ENCODE measurements at places on chromosomes 7 and 10.

DNA sequence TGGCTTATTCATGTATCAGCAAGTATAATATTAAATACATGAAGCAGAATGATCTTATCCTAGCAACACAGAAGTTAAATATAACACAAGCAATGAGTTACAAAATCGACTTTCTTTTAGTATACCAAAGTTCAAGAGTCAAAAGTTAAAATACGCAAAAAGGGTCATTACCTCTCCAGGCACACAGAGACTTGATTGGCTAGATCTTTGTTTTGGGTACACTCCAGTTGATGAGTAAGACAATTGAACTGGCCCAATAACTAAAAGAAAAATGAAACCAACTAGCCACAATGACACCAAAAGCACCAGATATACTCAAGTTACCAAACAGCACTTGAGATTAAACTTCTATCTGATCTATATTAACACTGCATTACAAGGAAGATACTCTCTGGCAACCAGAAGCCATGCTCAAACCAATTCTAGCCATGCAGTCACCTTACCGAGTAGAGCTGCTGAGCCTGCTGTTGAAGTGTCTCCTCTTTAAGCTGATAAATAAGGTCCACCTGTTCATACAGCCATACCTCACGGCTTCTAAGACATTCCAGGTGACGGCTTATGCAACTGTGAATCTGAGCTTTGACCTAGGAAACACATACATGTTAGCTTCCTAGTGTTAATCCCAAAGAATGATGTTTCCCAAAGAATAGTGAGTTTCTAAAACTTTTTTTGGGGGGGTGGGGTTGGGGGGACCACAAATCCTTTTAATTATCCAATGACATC is 15.6 kb downstream of the NCOA4 start:
- no peak for DNase-seq

DNA sequence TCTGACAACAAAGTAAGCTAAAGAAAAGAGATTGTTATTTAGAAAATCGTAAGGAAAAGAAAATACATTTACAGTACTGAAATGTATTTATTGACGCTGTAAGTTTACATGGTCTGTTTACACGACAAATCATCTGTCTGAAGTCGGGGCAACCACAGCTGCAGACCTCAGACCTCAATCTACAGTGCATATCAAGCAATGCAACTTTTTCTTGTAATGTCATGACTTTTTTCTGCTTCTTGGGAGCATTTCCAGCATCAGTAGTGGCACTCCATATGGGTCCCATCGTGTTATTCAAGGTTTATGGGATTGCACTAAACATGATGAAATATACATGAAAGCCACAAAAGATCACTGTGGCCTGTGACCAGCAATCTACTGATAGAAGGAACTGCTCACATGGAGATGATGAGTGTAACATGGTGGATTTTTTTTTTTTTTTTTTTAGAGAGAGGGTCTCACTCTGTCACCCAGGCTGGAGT is 77.1 kb downstream of the MTPN start:
- no peak for DNase-seq

GRCh38 chr7:55314967-55315366 is 50.2 kb upstream of the LANCL2 start:
- no peak for DNase-seq

- no peak for DNase-seq
These were observed 12.4 kb upstream of the SEC24C start for GRCh38 chr10:73731588-73732375.

DNA sequence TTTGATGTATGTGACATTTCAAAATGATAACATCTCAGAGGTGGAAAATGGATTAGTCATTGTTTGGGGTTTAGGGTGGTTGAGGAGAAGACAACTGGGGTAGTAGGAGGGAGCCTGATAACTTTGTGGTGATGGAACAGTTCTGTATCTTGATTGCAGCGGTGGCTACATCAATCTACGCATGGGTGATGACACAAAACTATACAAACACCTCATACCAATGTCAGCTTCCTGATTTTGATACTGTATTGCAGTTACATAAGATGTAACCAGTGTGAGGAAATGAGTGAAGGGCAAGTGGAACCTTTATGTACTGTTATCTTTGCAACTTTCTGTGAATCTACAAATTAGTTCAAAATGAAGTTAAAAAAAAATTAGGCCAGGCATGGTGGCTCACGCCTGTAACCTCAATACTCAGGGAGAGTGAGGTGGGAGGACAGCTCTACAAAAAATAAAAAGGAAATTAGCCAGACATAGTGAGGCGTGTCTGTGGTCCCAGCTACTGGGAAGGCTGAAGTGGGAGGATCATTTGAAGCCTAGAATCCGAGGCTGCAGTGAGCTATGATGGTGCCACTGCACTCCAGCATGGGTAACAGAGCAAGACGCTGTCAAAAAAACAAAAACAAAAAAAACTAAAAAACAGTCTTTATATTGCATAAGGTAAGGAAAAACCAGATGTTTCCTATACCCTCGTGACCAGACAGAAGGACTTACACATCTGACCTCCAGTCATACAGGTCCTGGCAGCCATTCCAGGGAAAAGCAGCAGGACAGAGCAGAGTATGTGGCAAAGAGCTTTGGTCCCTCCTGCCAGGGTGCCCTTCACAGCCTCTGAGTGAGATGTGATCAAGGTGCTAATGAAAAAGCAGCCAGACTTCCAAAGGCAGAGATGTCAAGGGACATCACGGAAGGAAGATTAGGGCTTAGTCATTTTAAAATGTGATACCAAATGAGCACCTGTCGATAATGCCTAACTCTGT is 50.8 kb downstream of the CYTH3 start:
- DNase-seq: no peak

DNA sequence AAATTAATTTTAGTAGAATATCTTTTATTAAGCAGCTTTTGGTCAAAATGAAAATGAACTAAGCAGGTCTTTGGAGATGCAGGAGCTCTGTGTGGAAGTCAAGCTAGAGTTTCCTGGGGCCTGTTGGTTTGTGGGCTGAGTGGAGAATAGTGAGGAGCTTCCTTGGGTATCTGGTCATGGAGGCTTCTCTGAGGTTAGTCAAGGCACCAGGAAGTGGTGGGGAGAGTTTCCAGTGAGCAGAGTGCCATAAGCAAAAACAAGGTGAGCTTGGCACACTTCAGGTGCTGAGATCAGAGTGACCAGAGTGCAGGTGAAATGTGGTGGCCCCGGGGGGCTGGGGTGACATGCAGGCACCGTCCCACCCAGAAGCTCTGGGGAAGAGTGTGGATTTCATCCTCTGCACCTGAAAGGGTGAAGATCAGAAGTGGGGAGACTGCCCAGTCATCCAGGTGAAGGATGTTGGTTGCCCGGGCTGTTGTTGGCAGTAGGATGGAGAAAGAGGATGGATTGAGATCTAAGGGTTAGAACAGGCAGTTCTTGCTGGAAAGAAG is 77.4 kb downstream of the WDR37 start:
- no peak for DNase-seq

GRCh38 chr7:14085901-14086300 is 96.4 kb upstream of the ETV1 start:
- no peak for DNase-seq
